NCI-H187 treated with DMSO at 0.1 percent for 48 hours (cell line): ENCODE measurements at places on chromosomes 11 and 22.

- DNase-seq: no peak
Measured at GRCh38 chr11:32071811-32072210, 19.1 kb upstream of the RCN1 start.

DNA sequence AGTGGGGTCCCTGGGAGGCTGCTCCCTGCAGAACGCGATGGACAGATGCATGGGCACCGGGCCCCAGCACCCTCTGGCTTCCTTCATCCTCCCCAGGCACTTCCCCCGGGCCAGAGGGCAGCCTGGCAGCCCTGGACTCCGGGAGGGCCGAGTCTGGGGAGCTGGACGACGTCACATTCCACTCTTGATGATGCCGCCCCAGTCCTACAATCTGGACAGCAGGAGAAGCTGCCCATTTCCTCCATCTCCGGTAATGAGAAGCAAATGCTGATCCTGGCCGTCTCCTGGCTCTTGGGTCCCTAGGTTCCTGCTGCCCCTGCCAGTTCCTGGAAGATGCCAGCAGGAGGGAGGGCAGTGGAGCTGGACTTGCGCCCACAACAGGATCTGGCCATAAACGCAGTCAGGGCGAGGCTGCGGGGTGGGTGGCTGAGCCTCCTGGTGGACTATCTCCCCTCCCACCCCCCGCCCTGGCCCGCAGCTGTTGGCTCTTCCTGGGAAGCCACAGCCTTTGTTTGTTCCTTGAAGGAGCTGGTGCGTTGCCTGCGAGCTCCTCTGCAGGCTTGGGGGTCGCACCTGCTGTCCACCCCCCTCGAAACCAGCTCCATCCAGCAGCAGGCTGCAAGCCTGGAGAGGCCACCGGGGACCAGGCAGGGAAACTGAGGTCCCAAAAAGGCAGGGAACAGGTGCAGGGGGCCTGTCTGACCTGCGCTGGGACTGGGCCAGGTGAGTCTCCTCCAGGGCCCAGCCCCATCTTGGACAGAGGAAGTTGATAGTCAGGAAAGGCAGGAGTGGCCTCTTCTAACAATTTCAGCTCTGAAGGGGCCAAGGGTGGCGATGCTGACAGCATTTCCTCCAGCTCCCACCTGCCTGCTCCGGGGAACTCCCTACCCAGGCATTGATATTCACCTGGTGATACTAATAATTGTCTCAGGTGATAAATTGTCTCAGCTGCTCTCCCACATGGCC, 17.9 kb upstream of the MUC6 start:
- no peak for DNase-seq

- DNase-seq: no peak
Measured at GRCh38 chr11:36048496-36049247, 104.8 kb downstream of the LDLRAD3 start.

DNA sequence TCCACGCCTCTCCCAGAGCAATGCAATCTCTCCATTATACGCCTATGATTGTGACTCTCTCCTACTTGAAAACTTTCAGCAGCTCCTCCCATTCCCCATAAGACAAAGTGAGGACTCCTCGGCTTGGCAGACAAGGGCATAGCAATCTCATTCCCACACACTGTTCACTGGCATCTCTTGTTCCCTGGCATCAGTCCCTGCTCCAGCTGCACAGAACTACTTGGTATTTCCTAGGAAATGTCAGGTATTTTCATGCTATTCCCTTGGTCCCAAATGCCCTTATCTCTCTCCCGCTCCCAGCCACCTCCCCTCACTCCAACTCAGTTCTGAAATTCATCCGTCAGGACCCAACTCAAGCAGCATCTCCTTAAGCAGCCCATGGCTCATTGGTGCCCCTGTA, 28.4 kb downstream of the TMPRSS5 start:
- no peak for DNase-seq

DNA sequence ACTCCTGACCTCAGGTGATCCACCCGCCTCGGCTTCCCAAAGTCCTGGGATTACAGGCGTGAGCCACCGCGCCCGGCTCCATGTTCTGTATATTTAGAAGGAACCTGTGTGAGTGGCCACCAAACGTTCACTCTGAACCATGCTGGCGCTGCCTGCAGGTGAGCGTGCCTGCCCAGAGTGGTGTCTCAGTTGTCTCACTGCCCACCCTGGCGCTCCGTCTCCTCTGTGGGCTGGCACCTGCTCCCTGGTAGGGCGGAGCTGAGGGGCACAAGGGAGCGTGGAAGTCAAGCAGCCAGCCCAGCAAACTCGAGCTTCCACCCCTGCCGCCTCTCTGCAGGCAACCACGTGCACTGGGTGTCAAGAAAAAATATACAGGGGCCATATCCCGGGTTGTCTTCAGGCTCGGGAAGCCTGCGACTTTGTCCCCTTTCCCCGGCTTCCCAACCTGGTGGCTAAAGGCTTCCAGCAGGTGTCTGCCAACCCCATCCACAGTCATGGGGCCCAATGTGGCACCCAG, 16.7 kb downstream of the TXN2 start:
- no peak for DNase-seq

DNA sequence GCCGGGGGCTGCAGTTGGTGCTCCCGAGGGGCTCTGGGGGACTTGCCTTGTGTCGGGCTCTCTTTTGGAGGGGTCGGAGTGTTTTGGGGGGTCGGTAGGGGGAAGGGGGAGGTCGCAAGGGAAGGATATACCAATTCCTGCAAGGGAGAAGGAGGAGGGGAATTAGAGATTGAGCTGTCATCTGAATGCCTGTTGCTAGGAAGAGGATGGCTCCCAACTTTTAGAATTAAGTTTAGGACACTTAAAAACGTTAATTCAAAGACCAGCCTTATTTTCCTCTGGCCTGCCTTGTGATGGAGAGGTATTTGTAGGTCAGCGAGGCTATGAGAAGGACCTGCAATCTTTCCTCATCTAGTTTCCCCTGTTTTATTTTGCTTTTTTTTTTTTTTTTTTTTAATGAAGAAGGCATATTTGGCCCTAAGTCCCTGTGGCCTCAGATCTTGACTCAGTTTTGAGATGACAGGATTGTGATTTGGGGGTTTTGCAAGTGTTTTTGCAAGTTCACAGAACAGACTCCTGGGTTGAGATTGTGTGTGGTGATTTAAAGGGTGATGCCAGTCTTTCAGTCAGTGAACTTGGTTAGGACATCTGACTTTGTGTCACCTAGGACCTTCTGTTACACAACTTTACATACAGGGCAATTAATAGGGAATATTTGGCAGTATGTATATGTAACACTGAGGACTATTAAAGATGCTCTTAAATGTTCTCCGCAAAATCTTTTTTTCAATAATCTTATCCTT, 672 bp downstream of the TMEM135 start:
- no peak for DNase-seq

DNA sequence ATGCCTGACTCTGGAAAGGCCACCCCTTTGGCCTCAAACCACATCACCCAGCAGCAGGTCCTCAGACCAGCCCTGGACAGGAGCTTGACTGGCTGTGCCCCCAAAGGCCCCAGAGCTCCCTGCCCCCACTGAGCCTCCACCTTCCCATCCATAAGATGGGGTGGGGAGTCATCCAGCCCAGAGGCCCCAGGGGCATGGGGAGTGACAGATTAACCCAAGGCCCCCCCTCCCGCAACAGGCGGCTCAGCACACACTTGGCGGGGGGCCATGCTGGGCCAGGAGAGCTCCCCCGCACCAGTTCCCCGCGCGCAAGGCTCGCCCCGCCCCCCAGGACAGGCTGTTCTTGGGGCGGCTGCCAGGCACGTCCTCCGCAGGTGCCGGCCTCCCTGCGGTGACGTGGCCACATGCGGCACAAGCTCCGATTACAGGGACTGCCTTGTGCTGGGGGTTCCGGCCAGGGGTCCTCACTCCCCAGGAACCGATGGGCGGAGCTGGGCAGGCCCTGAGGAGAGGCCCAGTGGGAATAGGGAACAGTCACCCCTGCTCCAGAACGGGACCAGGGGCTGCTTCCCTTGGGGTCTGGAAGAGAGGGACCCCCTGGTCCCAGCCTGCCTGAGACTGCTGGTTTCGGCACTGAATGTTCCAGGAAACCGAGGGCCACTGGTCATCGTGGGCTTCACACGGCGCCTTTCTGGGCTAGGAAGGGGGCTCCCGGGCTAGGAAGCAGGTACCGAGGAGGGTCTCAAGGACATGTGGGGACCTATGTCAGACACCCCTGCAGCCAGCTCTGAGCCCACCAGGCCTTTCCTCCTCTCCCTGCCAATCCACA, 5.1 kb upstream of the CDKN1C start:
- no peak for DNase-seq

DNA sequence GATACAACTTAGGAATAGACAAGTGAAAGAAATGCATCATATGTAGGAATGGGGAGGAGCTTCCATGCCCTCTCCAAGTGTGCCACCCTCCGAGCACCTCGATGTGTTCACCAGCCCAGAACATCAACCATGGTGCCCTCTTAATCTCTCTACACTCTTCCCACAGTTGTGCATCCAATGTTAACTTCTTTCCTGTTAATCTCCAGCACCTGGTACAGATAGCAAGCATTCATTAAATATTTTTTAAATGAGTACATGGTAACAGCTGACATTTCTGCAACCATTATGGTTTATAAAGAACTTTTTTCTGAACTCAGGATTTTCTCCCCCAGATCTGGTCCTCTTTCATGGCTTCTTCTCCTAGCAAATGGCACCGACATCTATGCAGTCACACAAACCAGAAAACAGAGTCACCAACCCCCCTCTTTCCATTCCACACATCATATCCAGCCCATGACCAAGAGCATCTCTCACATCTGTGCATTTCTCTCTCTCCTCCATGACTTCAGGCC, 118.1 kb upstream of the CLPB start:
- no peak for DNase-seq

- no peak for DNase-seq
Measured at GRCh38 chr11:16215352-16215751, 141.0 kb downstream of the SOX6 start.

- DNase-seq: no peak
Measured at GRCh38 chr11:92180226-92180625, 44.4 kb upstream of the FAT3 start.

- DNase-seq: no peak
Measured at GRCh38 chr11:106656646-106657045, 361.6 kb downstream of the GUCY1A2 start.

GRCh38 chr11:112794331-112794846, 166.8 kb upstream of the NCAM1 start:
- no peak for DNase-seq

DNA sequence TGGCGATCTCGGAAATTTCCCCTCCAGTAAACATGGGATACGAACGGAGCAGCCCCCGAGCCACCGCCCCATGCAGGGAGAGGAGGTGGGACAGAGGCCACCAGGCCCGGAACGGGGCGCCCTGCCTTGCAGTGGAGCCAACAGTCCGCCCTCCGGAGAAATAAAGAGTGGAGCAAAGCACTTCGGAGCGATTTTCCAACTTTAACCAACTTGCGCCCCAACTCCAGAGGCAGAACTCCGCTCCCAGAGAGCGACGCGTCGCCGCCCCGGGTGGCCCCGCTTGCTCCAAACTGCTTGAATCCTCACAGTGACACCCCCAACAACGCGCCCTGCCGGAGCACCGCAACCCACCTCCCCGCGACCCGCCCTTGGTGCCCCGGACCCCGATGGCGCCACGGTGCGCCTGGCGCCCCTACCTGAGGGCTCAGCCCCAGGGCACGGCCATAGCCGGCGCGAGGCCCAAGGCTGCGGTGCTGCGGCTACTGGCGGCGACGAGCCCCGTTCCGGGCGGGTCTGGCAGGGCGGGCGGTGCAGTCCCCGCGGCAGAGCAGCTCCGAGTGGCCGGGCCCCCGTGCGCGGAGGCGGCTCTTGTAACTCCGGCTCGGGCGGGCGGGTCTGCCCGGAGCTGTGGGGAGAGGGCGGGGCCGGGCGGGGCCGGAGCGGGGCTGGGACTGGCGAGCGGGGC, at the start of gene AHNAK:
Gene AHNAK (minus strand): TSS at position 563 of the 685 bp plus-strand sequence. CDS start 10,708 bp downstream, outside the sequence.
- no peak for DNase-seq

DNA sequence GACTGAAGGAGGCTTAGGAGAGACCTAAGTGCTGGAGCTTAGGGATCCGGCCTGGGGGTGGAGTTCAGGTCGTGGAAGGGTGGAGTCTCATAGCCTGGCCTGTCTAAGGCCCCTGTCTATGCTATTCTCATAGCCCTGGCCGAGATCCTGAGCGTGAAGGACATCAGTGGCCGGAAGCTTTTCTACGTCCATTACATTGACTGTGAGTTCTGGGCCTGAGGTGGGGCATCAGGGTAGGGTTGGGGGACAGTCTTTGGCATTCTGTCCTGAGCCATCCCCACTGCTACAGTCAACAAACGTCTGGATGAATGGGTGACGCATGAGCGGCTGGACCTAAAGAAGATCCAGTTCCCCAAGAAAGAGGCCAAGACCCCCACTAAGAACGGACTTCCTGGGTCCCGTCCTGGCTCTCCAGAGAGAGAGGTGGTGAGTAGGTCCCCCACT, 603 bp downstream of the KAT5 start:
- DNase-seq: no peak

DNA sequence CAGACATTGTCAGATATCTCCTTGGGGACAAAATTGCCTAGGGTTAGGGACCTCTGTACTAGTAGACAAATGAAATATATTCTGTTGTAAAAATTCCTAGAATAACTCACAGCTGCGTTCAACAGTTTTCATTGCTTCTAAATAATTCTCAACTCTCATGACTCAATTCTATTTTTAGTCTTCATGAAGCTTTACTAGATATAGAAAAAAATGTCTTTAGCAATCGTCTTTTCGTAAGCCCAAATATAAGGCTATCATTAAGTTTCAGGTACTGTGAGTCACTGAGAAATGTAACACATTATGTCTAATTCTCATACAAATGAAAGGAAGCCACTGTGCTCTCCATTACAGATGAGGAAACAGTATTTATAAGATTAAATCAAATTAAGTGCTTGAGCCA, 6.4 kb downstream of the MMP12 start:
- DNase-seq: no peak

- DNase-seq: no peak
Measured at GRCh38 chr22:17086788-17087497, 2.1 kb downstream of the IL17RA start.

DNA sequence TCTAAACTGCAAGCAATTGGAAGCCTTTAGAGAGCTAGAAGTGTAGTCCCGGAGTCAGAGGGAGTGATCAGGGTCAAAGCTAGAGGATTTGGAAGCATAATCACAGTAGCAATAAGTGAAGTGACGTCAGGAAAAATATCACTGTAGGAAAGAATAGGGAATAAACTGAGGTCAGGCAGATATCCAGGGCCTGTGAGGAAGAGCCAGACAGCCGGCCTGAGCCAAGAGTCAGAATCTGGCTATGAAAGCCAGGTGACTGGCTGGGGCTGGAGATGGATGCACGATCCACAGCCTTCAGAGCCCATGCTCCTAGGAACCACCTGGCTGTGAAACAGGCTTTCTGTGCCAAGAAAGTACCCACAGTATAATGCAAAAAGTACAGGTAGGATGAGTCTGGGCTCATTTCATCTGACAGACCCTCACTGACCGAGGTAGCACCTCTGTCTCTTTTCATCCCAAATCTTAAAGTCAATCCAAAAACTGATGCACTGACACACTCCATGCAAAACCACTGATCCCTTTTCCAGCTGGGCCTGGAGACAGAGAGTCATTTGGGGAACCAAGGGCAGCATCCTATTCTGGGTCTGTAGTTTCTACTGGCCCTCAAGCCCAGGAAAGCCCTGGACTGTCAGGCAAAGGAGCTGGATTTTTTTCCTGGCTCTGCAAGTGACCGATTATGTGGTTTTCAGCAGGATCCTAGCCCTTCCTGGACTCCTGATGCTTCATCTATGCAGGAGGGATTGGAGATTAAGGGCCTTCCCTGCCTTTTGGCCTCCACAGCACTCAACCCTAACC, 21.3 kb downstream of the TRIM66 start:
- DNase-seq: no peak
